T-helper 22 cell (primary cell): ENCODE measurements at places on chromosomes 2 and 18.

DNA sequence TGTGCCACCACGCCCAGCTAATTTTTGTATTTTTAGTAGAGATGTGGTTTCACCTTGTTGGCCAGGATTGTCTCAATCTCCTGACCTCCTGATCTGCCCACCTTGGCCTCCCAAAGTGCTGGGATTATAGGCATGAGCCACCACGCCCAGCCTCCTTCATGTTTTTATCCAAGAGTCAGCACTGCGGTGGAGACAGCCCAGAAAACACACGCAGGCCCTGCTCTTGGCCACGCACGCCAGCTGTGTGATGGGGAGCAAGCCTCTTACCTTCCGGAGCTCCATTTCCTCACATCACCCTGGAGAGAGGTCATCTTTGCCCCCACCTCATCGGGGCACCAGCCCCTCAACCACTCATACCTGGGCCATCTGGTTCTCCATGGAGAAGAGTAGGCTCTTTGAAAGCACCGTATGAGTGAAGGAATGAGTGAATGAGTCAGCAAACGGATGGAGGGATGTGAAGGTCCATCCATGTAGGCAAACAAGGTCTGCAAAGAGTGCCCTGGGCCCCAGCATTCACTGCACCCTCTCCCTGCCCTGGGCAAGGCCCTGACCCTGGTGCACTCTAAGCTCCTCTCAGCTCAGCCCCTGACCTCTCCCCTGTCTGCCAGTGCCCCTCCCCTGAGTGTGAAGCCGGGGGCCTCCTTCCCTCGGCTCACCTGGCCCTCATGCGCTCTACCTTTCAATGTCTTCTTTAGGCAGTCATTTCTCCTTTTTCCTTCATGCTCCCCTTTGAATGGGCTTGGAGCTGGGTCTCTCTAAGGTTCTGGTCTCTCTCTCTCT is 7.4 kb downstream of the GYPC start:
- DNase-seq: no peak

- no peak for DNase-seq
These were observed 81.3 kb upstream of the ITGA6 start for GRCh38 chr2:172345956-172346555.

DNA sequence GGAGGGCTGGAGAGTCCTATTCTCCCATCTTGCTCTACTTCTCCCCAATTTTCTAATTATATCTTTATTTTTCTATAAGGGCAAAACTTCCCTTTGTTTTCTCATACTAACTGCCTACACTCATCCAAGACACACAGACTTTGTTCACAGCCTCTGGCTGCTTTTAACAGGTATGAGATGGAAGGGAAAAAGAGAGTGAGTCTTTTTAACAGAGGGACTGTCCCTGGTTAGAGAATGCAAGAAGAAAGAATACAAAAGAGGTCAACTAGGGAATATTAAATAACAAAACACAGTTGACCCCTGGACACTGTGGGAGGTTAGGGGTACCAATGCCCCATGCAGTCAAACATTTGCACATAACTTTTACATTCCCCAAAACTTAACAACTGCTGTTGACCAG is 41.8 kb downstream of the SP100 start:
- no peak for DNase-seq

DNA sequence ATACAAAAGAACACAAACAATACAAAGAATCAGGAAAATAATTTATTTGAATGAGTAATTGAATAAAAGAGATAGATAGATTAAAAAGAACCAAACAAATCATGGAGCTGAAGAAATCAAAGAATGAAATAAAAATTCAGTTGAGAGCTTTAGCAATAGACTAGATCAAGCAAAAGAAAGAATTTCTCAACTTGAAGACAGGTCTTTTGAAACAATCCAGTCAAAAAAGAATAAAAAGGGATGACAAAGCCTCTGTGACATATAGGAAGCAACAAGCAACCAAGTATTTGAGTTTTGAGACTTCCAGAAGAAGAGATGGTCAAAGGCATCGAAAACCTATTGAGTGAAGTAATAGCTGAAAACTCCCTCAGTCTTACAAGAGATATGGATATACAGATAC is 108.8 kb downstream of the FAM117B start:
- DNase-seq: no peak

DNA sequence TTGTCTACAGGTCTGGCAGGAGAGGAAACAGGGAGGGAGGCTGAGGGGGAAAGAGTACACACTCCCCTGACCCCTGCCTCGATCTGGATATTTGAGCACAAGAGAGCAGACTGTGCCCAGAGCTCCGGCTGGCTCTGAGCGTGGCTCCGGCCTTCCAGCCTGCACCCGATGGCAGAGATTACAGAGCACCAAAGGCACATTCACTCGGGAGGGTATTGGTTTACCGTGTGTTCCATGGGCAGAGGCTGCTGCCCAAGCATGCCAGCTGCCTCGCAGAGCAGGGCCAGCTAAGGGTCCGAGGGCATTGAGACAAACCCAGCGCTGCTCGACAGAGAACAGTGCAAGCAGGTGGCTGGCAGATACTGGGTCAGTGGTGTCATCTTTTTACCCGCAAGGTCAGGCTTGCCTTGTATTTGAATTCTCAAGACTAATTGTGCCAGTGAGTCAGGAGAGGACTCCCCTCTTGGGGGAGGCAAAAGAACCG is 132.2 kb downstream of the TNS1 start:
- no peak for DNase-seq

DNA sequence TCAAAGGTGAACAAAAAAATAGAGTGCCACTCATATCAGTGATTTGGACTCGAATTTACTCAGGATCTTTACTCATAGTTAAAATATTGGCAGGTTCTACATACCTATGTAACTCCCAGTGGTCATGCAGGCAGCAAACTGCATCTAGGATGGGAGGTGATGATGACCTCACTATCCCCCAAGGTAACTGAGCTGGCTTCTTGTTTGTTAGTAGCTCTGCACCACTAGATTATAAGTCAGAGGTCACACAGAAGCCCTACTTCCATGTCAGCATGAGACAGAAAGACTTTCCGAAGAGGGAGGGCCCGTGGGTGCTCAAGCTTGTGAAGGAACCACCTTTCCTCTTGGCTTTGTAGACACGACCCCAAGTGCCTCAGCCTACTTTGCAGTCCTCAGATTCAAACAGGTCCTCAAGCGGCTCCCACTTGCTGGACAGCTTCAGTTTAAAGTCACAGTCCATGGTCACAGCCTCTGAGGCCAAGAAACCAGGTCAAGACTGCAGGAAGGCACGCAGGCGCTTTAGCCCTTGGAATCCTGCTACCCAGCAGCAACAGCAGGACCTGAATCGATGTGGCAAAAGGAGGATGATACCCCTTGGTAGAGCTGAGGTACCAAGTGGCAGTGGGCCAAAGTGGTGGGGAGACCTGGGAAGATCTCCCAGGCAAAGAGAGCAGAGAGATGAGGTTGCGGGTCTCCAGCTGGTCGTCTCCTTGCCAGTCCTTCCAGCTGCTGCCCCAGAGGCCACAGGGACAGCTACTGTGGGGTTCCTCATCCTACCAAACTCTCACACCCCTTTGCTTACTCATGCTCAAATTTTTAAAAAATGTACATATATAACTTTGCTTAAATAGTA is 4.3 kb downstream of the NTSR2 start:
- DNase-seq: no peak

GRCh38 chr2:156522864-156523440 is 86.8 kb downstream of the GPD2 start:
- no peak for DNase-seq

DNA sequence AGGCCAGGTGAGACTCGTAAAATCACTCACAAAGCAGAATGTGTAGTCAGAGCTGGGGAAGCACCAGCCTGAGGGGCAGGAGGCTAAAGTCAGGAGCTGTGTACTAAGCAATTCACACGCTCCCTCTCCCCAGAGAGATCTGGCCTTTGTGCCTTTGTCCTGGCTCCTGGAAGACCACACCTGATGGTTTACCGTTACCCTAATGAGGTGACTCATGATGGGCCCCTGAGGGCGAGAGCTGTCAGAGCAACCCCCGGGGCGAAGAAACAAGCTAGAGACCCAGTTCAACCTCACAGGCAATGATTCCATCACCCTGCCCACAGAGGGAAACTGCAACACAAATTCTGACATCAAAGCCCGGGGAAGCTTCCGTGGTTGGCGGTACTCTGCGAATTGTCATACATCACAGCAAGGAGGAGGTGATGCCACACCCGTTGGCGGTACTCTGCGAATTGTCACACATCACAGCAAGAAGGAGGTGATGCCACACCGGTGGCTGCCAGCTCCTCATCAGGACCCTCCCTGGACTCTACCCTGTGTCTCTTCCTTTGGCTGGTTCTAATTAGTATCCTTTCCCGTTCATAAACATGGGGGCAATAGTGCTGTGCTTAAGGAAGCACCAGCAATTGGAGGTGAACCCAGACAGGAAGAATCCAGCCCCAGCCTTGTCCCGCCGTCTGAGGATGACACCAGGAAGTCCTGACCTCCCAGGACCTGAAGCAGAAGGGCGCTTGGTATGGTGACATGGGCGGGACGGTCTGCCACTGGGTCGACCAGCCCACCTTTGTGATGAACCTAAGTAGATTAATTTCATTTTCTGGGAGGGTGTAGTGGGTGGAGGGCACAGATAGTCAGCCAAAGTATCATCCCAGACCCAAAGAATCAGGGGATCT is 30.5 kb downstream of the B3GNT7 start:
- DNase-seq: peak; percentile 53

GRCh38 chr2:39266139-39266805 is 22.5 kb upstream of the CDKL4 start:
- DNase-seq: no peak
